ENCODE measurements at places on chromosomes 7 and 10. TPM values are rescaled to one million over a fixed set of nuclear protein-coding genes. Genes with fewer than 3 reads are reported as not detected.

The OR13A1 gene
- not detected for total RNA-seq

The NPY4R gene
- 0.28 TPM for total RNA-seq

The UCN3 gene
- not detected for total RNA-seq

The PRKRIP1 gene
- 20.9 TPM for total RNA-seq

The ZPBP gene
- total RNA-seq, result not detected
